ENCODE measurements at places on chromosomes 3 and 15.

DNA sequence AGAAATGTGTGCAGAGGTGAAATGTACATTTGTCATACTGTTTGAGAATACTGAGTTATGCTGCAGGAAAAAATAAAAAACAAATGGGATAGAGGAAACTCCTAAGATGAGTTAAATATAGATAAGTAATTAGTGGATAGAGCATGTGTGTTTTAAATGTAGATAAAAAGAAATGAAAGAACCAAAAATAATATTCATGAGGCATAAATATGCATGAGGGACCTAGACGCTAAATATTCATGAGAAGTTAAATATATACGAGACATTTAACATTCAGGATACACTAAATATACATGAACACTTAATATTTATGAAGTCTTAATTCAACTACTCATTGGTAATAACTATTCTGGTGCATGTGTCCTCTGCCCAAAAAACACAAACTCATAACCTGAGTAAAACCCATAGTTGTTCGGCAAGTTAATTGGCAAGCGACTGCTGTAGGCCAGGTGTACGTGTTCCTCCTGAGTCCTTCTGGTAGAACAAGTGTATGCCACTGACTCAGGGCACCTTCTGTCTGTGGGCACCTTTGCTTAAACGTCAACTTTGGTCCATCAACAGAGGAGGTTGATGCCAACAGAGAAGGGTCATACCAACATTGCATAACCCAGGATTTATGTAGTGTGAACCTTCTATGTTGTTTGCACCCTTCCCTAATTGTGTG, 24.5 kb upstream of the DENND6A start:
- DNase-seq = no peak

- no peak for DNase-seq
Measured at GRCh38 chr3:14664170-14664569, 10.8 kb upstream of the C3orf20 start.

DNA sequence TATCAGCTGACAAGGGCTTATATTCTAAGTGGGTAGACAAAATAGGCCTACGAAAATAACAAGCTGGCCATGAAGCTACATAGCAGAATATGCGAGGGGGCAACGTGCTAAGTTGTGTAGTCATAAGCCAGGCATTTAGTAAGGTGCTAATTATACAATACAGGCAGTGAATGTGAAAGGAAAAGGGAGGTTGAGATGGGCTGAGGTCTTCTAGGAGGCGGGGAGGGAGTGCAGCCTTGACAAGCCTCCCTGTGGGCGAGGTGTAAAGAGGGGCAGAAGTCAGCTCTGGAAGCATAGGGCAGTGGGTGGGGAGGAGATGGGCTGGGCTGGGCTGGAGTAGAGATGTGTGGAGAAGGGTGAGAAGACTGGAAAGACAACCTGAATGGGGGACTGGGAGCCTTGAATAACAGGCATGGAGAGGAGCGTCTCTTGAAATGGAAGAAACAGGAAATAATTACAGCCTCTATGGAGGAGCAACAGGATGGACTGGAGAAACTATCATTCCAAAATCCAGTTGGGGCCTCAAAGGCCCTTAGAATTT, 1.2 kb downstream of the TIGIT start:
- no peak for DNase-seq

GRCh38 chr3:129257609-129258008, 8.2 kb downstream of the COPG1 start:
- no peak for DNase-seq

GRCh38 chr3:159480046-159480445, 508.6 kb upstream of the IL12A start:
- DNase-seq = no peak

GRCh38 chr15:36579792-36580431, 486 bp downstream of the CDIN1 start:
- no peak for DNase-seq

GRCh38 chr3:13332158-13332557, 88.0 kb downstream of the NUP210 start:
- peak; percentile 56 for DNase-seq

DNA sequence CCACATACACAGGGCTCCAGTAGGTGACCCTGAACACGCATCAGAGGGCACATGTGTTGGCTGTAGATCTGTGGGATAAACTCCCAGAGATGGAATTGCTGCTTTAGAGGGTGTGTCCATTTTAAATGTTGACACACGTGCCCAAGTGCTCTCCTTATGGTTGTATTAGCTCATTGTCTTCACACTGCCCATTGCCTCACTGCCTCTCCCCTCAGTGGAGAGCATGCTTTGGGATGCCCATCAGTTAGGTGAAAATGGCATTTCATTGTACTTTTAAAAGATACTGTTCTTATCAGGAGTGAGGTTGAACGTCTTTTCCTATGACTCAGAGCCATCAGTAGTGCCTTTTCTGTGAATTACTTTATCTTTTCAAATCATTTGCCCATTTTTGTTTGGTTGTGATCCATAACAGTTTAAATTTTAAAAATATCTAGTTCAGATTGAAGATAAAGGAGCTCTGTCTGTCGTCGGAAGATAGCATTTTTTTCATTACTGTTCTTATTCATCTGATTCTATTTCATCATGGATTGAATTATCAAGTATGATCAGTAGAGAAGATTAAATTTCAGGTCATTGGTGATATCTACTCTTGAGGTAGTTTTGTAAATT, 120.7 kb downstream of the CHDH start:
- DNase-seq = no peak

DNA sequence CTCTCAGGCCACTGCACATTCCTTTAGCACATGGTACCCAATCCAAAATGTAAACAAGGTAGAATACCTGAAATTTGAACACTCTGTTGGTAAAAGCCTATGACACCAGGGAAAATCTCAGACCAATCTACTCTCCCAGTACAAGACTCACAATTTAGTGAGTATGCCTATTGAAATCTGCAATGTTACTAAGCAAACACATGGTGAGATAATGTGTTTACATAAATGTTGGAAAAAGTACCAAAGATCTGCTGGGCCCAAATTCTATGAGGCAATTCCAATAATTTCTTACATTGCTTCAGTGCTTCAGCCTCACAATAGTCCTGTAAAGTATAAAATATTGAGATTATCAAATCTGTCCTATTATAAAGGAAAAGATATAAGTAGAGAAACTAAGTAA, 536.1 kb downstream of the PYDC2 start:
- no peak for DNase-seq

DNA sequence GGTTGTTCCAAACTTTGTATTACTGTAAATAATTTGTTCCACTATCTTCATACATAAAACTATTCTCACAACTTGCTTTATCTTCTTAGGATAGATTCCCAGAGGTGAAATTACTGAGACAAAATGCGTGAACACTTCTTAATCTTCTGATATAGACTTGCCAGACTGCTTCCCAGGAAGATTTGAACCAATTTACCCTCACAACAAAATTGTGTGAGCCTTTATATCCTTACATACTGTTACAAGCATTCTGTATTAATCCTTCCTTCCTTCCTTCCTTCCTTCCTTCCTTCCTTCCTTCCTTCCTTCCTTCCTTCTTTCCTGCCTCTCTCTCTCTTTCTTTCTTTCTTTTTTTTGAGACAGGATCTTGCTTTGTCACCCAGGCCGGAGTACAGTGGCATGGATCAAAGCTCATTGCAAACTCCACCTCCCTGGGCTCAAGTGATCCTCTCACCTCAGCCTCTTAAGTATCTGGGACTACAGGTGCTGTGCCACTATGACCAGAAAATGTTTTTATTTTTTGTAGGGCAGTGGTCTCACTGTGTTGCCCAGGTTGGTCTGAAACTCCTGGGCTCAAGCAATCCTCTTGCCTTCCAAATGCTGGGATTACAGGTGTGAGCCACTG, 57.1 kb upstream of the SSR3 start:
- no peak for DNase-seq

- no peak for DNase-seq
Measured at GRCh38 chr3:144444061-144444460, 472.4 kb downstream of the DIPK2A start.

DNA sequence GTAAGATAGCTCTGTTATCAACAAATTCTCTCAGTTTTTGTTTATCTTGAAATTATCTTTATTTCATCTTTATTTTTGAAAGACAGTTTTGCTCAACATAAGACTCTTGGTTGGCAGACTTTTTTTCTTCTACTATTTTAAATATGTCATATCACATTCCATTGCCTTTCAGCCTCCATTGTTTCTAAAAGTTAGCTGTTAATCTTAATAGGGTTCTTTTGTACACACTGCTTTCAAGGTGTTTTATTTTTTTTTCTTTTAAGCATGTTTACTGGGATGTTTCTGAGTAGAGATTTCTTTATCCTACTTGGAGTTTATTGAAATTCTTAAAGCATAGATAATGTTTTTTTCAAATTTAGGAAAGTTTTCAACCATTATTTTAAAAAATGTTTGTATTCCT, 294.6 kb downstream of the STXBP5L start:
- DNase-seq = no peak

GRCh38 chr15:52360229-52361203, 64.9 kb upstream of the MYO5C start:
- DNase-seq = no peak

GRCh38 chr3:111541911-111542483, at the start of gene CD96:
CD96 (plus strand) TSS chr3:111542197; CDS start chr3:111542249, 52 bp downstream.
- DNase-seq = no peak

DNA sequence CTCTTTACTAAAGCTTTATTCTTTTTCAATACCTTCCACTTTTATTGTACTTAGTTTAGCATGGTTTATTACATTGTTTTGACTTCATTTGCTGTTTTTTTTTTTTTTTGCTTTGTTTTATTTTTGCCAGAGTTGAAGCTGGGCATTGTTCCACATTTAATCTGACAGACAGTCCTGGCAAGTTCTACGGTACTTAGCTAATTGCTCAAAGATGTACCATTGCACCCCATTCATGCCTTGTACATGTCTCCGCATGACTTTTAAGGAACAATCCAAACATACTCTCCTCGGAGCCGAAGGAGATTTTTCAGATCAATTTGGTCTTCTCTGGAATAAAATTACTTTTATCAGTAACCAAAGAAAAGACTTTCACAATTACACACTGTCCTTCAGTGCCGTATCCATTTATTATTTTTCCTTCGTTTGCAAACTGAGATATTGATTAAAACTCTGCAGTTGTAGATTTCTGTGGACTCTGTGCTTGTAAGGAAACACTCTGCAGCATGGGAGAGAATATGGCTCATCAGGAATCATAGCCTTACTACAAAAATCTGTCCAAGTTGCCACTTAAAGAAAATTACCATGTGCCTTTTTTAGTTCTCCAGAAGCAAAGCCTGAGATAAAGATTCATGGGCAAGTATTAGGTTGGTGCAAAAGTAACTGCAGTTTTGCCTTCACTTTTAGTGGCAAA, 952.0 kb downstream of the AGBL1 start:
- DNase-seq = no peak

DNA sequence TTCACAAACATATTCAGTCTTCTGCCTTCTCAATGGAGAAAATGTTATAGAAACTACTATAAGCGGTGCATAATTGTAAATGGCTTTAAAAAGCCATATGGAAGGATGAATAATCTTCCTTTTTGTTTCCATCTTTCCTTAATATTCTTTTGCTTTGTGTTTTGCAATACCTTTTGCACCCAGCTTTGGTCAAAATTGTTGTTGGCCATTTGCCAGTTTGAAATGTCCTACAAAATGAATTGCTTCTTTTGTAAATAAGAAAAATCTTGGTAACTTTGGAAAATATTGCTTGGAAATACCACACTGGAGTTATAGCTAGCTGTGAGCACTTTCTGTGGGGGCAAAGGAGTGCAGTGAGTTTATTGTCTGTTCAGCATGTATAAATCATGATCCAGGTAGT, 93.5 kb upstream of the NR2F2 start:
- no peak for DNase-seq

GRCh38 chr3:189099505-189100290, 72.1 kb upstream of the TPRG1 start:
- no peak for DNase-seq

GRCh38 chr3:123757281-123757940, 126.7 kb downstream of the MYLK start:
- DNase-seq = no peak

DNA sequence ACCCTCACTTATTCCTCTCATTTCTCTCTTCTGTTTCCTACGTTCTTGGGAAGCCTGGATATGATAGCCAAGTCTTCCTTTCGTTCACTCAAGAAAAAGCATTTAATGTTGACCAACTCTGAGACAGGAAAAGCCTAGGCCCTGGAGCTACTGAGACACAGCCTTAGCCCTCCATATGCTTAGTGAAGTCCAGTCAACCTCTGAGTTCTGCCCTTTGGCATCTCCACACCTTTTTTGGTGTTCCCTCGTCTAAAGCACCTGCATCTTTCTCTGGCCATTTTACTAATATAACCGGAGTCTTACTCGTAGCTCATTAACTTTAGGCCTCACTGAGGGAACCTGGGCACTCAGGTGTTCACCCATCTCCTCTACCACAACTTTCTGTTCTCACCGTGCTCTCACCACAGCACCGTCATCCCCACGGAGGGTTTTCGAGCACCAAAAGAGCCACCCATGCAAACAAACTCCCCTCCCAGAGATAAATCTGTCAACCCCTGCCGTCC, 632 bp downstream of the MTHFS start:
- DNase-seq = peak; percentile 59

- DNase-seq = no peak
Measured at GRCh38 chr3:175518459-175518858, 659.3 kb downstream of the NAALADL2 start.

DNA sequence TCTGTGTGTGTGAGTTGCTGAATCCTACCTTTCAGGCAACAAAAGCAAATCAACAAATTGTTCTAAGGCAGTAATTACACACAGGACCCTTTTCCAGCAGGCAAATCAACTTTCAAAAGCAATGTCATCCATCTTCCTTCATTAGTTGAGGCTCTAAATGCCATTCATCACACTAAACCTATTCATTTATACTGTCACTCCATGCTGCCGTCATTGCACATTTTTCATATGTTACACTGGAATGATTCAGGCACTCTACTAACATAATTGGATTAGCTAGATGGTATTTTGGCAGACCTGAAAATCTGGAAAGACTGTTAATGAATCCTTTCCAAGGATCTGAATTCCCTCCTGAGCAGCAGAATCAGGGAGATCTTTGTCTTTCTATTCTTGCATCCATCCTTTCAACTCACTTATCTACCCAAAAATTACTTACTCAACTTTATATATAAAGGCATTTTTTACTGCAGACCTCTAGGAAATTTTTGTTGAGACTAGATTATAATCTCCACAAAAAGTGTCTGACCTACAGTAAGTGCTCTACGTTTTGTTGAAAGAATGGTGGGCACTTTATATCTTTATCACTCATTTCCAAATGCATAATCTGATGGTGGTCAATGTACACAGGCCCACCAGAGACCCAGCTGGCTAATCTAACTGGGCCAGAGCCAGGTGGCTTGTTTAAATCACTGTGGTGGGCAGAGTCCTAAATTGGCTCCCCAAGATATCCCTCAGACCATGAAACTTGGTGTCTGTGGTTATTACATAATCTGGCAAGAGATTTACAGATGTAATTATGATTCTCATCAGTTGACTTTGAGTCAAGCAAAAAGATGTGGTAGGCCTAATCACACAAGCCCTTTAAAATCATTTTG, 25.0 kb downstream of the MIX23 start:
- no peak for DNase-seq

- no peak for DNase-seq
Measured at GRCh38 chr3:193552923-193553322, 1.8 kb downstream of the ATP13A4 start.

Measured in NCI-H1417 treated with DMSO at 0.1 percent for 48 hours (cell line).